Osteocyte (in vitro differentiated cells): ENCODE measurements at places on chromosomes 7 and 10. TPM values are rescaled to one million over a fixed set of nuclear protein-coding genes. Genes with fewer than 3 reads are reported as not detected.

The SLC39A12 gene
- total RNA-seq, result not detected in 2 replicates

The ATP6V0E2 gene
- total RNA-seq, result 27.1 and 30.8 TPM in 2 replicates

DNA sequence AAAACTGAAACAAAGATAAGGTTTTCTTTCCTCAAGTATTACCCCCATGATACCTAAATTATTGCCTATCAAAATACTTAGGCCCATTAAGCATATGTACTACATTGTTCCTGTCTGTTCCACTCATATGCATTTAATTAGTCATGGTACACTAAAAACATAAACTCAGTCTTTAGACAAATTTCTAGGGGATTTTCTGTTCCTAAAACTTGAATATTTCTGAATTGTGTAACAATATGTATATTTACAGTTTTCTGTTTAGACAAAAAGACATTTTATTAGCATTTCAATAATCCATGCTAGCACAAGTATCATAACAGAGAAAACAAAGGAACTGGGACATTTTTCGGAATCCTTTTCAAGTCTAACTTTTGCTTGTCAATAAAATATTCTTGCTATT, 234.2 kb downstream of the CRPPA start:
- H3K4me3 ChIP-seq, result no peak overlapping the region
- H3K36me3 ChIP-seq, result no peaks in the 10 kb centered on the region
- H3K27me3 ChIP-seq, result no peaks in the 10 kb centered on the region
- H3K4me1 ChIP-seq, result no peaks in the 10 kb centered on the region
- H3K27ac ChIP-seq, result no peak overlapping the region

GRCh38 chr10:72416661-72417060, 61.9 kb upstream of the DNAJB12 start:
- no peaks in the 10 kb centered on the region for H3K27me3 ChIP-seq
- H3K4me1 ChIP-seq, result peaks cover 17% of the 10 kb centered on the region
- H3K27ac ChIP-seq, result no peak overlapping the region
- peaks cover 23% of the 10 kb centered on the region for H3K36me3 ChIP-seq
- H3K4me3 ChIP-seq, result no peak overlapping the region
